ENCODE measurements at places on chromosomes 7 and 10.

DNA sequence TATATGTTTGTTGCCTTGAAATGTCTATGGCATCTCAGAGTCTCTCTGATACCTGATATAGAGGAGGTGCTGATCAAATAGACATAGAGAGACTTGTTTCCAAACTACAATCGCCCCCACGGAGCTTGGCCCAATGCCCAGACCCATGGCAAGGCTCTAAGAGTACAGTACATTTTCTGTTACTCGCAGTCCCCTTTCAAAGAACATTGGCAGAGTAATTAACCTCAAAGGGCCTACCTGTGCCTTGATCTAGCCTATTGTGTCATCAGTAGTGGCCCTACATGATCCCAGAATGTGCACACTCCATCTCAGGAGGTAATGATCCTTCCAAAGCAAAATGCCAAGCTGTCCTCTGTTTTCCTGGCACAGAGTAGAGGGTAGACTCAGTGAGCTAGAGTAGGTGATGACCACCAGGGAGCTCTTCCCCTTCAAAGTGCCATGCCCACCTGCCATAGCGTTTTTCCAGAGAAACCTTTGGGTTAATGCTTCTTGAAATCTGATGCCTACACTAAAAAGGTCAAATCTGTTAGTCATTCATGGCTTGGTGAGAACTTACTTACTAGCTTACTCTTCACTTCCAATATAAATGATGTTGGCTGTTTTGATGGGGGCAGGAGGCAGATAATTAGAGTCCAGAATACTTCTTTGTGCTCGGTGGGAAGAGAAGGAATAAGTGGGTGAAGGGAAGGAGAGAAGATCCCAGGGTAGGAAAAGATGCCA is 41.2 kb upstream of the ACSL5 start:
- no peak for DNase-seq

- no peak for DNase-seq
Observed at GRCh38 chr7:142629588-142630260, 119.5 kb upstream of the PRSS1 start.

- DNase-seq = peak; percentile 57
Observed at GRCh38 chr10:90604636-90605035, 253.2 kb downstream of the HTR7 start.

- no peak for DNase-seq
Observed at GRCh38 chr7:84188786-84189405, 5.7 kb downstream of the SEMA3A start.

- no peak for DNase-seq
Observed at GRCh38 chr7:23893942-23894891, 184.2 kb downstream of the STK31 start.

DNA sequence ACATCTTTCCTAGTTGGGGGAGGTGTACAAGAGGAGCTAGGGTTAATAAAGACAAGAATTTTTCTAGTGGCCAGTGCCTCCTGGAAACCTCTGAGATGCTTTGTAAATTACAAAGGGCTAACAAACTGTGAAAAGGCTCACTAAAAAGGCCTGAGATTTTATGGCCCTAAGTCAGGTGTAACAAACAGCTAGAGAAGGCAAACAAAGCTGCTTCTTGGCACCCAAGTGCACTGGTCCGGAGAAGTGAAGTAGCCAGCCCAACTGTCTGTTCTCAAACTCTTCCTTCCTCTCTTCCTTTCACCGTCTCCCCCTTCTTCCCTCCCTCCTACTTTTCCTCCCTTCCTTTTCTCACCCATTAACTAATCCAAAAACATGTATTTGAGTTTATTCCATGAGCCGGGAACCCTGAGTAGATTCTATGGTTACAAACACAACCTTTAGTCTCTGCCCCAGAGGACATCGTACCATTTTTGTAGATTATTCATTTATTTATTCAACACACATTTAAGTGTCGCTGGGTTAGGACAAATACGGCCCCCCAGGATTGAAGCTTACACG is 143.4 kb upstream of the PCGF5 start:
- DNase-seq = no peak

DNA sequence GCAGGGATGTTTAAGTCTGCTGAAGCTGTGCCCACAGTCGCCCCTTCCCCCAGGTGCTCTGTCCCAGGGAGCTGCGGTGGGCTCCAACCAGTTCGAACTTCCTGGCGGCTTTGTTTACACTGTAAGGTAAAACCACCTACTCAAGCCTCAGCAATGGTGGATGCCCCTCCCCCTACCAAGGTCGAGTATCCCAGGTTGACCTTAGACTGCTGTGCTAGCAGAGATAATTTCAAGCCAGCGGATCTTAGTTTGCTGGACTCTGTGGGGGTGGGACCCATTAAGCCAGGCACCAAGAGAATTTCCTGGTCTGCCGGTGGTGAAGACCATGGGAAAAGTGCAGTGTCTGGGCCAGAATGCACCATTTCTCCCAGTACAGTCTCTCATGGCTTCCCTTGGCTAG is 56.0 kb downstream of the CCDC7 start:
- DNase-seq = peak; percentile 56

GRCh38 chr10:49110684-49111319 is 4.5 kb downstream of the VSTM4 start:
- no peak for DNase-seq

DNA sequence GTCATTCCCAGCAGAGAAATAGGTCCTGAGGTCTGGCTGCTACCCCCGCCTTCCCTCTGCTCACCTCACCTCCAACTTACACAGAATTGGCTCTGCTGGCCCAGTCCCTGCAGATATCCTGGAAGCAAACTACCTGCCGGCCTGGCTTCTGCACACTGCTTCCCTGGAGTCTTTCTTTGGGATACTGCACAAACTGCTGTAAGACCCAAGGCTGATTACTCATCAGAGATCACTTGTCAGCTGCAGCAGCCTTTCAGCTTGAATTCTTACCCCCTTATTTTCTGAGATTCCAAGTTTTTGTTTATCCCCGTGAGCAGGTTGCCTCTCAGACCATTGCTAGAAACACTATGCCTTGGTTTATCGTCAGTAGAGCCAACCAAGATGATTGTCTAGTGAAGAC is 426.4 kb downstream of the PHTF2 start:
- no peak for DNase-seq

- DNase-seq = no peak
Observed at GRCh38 chr10:14219411-14219810, 111.3 kb downstream of the FRMD4A start.

GRCh38 chr7:106167439-106168136 is 55.5 kb upstream of the SYPL1 start:
- DNase-seq = no peak

DNA sequence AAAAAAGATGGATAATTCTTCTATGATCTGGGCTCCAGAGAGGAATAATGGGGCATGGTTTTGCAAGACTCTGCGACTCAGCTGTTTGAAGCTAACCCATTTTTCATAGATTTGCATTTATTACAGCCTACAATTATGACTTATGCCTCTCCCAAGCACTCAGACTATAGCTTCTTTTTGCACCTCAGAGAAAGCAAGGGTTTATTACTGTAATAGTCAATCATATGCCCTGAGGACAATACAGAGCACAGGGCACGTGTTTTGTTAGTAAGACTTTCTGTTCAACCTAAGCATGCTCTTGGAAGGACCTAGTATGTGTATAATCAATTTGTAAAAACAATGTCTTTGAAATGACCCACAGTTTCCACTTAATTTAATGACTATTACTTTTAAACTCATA is 221.2 kb downstream of the PARD3 start:
- no peak for DNase-seq

DNA sequence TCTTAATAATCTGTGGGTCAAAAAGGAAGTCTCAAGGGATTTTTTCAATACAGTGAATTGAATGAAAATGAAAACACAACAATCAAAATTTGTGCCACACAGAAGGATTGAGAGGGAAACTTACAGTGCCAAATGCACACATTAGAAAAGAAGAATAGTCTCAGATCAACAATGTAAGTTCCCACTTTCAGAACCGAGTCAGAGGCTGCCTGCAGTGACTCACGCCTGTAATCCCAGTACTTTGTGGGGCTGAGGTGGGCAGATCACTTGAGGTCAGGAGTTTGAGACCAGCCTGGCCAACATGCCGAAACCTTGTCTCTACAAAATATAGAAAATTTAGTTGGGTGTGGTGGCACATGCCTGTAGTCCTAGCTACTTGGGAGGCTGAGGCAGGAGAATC is 12.5 kb upstream of the KEL start:
- no peak for DNase-seq

DNA sequence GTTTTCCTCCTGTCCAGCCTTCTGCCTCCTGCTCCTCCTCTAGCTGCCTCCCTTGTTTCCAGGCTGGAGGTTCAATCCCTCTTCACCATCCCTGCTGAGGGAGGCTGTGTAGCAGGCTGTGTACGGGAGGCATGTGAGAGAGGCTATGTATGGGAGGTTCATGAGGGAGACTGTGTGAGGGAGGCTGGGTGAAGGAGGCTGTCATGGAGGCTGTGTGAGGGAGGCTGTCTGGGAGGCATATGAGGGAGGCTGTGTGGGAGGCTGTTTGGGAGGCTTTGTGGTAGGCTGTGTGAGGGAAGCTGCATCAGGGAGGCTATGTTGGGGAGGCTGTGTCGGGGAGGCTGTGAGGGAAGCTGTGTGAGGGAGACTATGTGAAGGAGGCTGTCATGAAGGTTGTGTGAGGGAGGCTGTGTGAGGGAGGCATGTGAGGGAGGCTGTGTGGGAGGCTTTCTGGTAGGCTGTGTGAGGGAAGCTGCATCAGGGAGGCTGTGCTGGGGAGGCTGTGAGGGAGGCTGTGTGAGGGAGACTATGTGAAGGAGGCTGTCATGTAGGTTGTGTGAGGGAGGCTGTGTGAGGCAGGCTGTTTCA is 123.7 kb upstream of the RNF32 start:
- DNase-seq = no peak

DNA sequence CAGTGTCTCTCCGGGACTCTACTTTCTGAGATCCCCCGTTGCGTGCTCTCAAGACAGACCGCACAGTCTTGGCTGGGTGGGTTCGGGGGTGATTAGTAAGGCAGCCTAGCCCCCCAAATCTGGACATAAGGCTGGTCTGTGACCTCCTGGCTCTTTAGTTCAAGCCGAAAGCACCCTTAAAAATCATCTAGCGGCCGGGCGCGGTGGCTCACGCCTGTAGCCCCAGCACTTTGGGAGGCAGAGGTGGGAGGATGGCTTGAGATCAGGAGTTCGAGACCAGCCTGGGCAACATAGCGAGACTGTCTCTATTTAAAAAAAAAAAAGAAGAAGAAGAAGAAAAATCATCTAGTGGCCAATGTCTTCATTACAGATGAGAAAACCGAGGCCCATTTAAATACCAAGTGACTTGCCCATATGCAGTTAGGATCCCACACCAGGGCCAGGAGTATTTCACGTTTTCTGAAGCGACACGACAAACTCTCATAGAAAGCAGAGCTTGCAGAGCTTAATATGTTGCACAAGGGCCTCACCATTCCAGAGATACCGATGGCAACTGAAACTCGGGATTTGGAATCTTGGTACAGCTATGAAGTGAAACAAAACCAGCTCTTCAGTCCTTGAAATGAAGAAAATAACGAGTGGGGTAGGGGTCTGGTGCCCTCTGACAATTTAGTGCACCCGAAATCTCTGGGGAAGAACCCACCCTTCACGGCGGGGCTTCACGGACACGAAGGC is 703 bp upstream of the HILPDA start:
- DNase-seq = no peak

DNA sequence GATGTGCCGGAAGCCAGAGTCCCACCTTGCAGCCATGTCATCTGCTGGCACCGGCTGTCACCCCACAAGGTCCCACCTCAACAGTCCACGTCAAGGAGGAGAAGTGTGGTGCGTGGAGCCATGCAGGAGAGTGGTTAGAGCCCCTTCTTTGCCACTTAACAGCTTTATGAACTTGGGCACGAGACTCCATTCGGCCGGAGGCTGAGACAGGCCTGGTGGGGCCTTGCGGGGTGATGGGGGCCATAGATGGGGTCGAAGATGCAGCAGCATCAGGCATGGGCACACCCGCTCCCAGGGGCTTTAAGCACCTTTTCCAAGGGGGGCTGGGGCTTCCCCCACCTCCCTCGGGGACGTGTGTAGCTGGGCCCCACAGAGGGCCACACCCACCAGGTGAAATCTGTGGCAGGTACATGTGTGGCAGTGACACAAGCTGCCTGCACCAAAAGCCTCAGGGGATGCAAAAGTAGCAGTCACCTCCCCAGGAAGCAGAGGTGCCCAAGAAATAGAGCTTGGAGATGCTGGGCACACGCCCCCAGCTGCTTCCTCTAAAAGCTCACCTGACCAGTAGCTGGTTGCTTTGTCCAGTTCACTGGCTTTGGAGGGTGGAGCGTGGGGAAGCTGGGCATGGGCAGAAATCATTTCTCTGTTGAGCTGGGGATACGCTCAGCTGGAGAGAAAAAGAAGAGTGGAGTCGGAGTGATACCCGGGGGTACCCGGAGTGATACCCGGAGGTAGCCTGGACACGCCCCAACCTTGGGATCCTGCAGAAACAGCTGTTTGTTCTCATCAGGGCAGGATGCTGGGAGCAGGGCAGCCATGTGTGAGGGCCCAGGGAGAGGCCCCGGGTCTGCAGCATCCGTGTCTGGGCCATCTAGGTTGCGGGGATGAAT is 199.8 kb downstream of the EBF3 start:
- DNase-seq = peak; percentile 56

DNA sequence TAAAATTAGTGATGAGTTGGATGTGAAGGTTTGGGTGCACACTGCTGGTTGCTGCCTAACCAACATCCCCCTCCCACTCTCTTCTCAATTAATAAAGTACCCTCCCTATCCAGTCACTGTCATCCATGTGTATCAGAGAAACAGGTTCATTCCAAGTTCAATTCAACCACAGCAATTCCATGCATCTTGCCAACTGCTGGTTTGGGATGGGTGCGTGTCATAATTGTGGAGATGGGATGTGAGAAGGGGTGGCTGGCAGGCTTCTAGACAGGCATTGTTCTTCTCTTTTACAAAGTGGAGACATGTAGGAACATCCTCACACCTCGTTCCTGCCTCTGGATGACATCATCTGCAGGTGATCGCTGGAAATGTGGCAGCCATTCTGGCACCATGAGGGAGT is 7.5 kb upstream of the CNPY1 start:
- no peak for DNase-seq

DNA sequence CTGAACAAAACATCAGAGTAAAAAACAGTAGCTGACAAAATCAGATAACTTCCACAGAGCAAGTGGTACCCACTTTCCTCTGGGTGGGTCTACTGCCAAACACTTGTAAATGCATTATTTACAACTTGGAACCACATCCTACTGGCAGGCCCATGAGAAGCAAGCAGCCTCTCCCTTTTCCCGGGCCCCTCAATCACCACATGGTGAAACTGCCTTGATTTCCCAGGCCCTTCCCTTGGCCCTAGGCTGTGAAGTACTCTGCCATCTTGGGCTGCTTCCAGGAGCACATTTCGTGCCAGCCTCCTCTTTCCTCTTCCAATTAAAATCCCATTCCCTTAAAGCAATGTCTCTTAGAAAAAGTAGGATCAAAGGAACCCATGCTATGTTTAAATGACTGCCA is 71.4 kb downstream of the CUZD1 start:
- no peak for DNase-seq

GRCh38 chr7:103141753-103142404 is 7.0 kb downstream of the NAPEPLD start:
- DNase-seq = no peak

GRCh38 chr10:86782701-86783418 is 26.4 kb downstream of the BMPR1A start:
- no peak for DNase-seq

DNA sequence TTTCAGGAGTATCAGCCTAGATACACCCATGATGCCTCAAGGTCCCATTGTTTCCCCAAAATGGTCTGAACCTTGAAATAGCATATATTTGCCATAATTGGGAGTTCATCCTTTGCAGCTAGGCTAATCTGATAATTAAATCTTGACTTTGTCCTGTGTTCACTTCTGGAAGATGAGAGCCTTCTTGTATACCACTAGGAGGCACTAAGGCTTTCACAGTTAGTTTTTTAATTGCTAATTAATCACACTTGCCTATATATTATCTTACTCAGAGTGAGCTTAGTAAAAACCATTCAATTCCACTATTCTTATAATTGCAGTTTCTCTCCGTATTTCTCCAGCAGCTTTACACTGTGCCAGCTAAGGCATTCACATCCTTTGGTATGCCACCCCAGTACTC is 48.7 kb upstream of the MAGI2 start:
- no peak for DNase-seq

Measured in kidney (tissue), 22 donors.